ENCODE measurements at places on chromosomes 16 and 17. TPM values are rescaled to one million over a fixed set of nuclear protein-coding genes. Genes with fewer than 3 reads are reported as not detected.
A peak's percentile ranks its signal among the peaks of the same experiment; 100 is the strongest.

DNA sequence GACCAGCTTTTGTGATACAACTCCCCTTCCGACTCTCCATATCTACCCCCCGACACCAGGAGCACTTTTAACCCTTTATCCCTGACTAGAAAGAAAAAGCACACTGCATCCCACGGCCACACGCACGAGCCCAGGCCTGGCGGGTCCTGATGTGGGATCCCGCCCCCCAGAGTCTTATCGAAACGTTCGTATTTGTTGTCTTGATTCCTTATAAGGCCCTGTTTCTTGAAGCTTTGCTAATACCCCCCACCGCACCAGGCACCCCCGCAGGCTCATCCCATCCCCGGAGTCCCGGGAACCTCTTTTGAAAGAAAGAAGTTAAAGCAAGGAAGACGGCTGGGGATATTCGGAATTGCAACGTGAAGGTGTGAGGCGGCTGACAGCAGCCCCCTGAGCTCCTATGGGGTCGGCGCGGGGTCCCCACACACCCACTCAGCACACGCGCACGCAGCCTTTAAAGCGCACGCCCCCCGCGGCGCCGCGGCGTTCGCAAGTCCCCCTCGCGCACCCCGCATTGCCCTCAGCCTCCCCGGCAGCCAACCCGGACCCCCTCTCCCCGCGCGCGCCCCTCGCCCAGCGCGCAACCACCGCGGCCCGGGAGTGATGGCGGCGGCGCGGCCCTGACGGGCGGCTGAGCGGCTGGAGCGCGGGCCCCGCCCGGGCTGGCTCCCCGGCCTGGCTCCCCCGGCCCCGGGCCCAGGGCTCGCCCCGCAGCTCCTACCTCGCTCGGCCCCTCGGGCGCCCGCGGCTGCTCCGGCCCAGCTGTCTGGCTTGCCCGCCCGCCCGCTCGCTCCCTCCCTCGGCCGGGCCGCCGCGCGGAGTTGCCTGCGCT lies 448 bp downstream of the STAT5B start:
- DNase-seq: peak; percentile 61

Gene ACSM5
- 15.6 TPM for total RNA-seq

Gene STAT5B
- 90.8 TPM for total RNA-seq

DNA sequence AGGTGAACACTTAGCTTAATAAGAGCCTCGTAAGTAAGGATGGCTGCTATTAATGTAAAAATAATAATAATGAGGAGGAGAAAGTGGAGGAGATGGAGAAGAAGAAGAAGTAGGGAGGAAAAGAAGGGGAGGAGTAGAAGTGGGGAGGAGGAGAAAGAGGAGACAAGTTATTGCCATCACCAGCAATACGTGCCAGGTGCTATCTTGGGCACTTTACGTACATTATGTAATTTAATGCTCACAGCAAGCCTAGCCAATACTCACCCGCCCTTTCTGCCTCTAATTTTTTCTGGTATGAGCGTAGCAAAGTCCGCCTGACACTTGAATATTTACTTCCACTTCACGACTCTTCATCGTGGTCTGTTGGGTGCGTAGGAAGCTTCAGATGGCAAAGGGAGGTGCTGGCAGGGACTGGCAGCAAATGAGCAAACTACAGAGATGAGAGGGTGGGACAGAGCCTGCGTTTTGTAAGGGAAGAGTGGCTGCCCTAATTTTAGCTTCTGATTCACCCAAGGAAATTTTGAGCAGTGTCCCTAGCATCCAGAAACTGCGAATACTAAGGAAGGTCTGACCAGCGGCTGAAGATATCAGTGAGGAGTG lies 42.1 kb upstream of the CDH13 start:
- no peak for DNase-seq
